ENCODE measurements at places on chromosomes 1 and 21. TPM values are rescaled to one million over a fixed set of nuclear protein-coding genes. Genes with fewer than 3 reads are reported as not detected.

DNA sequence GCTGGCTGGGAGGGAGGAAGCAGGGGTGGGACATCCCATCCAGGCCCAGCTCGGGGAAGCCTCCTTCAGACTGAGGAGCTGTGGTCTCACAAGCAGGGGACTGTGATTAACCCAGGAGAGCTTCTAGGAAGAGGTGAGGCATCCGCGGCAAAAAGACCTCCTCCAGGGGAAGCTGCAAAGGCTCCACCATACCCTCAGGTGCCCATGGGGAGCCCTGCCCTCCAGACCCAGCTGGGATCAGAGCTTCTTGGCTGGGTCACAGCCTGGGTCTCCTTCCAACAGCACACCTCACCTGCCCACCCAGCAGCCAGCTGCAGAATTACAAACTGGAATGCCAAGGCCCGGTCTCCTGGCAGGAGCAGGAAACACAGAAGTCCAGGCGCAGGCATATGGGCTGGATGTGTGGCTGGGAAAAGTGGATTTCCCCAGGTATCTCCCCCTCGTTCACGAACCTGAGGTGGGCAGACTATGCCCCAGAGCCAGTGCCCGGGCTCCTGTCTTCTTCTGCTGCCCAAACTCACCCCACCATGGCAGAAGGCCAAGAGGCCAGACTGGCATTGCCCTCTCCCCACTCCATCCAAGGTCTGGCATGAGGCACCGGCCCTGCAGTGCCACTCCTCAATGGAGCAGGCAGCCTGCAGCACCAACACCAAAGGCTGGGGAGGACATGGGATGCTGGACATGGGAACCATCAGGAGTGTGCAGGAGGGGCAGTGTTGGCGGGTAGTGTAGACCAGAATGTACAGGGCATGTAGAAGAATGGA lies 15.4 kb upstream of the ARF1 start:
- no peaks in the 10 kb centered on the region for H3K36me3 ChIP-seq
- peaks cover 46% of the 10 kb centered on the region for H3K27me3 ChIP-seq
- no peak overlapping the region for H3K4me3 ChIP-seq

- DNase-seq, result no peak
- H3K4me3 ChIP-seq, result no peak overlapping the region
- no peaks in the 10 kb centered on the region for H3K4me1 ChIP-seq
- H3K27me3 ChIP-seq, result no peaks in the 10 kb centered on the region
- H3K36me3 ChIP-seq, result no peaks in the 10 kb centered on the region
- H3K27ac ChIP-seq, result no peak overlapping the region
Observed at GRCh38 chr21:32015461-32016139, 142.8 kb downstream of the HUNK start.

DNA sequence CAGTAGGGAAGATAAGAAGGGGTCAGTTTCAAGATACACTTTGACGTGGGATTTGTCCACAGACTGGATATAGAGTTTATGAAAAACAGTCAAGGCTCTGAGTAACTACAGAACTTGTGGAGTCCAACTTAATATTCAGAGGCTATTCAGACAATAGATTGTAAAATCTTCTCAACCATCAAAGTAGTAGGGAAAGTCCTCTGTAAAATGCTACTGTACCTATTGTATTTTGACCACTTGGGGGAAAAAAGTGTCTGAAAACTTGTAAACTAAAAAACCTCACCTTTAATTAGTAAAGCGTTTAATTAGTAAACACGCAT lies 10.5 kb downstream of the PTP4A2 start:
- no peak for DNase-seq
- no peak overlapping the region for H3K27ac ChIP-seq
- no peak overlapping the region for H3K4me3 ChIP-seq
- H3K36me3 ChIP-seq, result no peaks in the 10 kb centered on the region
- H3K4me1 ChIP-seq, result peaks cover 95% of the 10 kb centered on the region

DNA sequence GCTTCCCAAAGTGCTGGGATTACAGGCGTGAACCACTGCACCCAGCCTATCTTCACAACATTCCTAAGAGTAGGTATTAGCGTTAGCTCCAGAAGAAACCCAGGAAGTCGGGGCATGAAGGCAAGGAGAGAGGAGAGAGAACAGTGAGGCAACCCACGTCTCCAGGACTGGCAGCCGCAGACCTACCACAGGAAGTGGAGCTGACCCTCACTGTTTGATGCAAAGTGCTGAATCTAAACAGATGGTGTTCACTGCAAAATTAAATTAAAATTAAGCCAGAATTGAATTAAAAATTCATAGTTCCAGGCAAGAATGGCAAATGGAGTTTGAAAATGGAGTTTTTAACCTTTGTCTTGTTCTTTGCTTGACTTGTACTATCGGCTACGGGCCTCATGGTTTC lies 6.7 kb downstream of the ECE1 start:
- no peaks in the 10 kb centered on the region for H3K36me3 ChIP-seq
- peaks cover 72% of the 10 kb centered on the region for H3K4me1 ChIP-seq
- peak overlapping the region; percentile 91 for H3K27ac ChIP-seq
- DNase-seq, result no peak
- no peaks in the 10 kb centered on the region for H3K27me3 ChIP-seq

- no peak overlapping the region for H3K4me3 ChIP-seq
- H3K27ac ChIP-seq, result no peak overlapping the region
- no peak for DNase-seq
- no peaks in the 10 kb centered on the region for H3K27me3 ChIP-seq
Observed at GRCh38 chr1:161999301-162000052, 24.2 kb downstream of the OLFML2B start.

DNA sequence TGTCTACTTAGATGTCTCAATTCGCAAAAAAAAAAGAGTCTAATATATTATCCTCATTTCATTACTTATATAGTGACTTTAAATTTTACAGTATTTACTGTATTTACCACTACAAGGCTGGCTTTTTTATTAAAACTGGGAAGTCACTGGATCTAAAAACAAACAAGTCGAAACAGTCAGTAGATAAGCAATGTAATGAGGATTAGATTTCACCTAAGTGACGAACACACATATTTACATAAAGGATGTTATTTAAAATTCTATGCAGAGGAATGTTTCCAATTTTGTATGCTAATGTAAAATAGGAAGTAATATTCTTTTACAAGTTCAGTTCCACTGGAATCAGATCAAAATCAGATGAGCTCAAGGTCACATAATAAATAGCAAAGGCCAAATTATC lies 28.3 kb downstream of the TTC13 start:
- no peak overlapping the region for H3K4me3 ChIP-seq
- no peak overlapping the region for H3K27ac ChIP-seq
- no peaks in the 10 kb centered on the region for H3K36me3 ChIP-seq
- DNase-seq, result no peak
- H3K4me1 ChIP-seq, result no peaks in the 10 kb centered on the region

- no peaks in the 10 kb centered on the region for H3K36me3 ChIP-seq
- H3K4me3 ChIP-seq, result no peak overlapping the region
- H3K27me3 ChIP-seq, result no peaks in the 10 kb centered on the region
- H3K4me1 ChIP-seq, result no peaks in the 10 kb centered on the region
Observed at GRCh38 chr1:187641015-187641414, 812.3 kb downstream of the PLA2G4A start.

GRCh38 chr1:172845371-172845770 lies 186.5 kb downstream of the FASLG start:
- no peaks in the 10 kb centered on the region for H3K4me1 ChIP-seq
- no peaks in the 10 kb centered on the region for H3K36me3 ChIP-seq
- H3K27me3 ChIP-seq, result no peaks in the 10 kb centered on the region
- no peak overlapping the region for H3K4me3 ChIP-seq

GRCh38 chr1:109559995-109560394 lies 11.6 kb downstream of the GNAI3 start:
- DNase-seq, result no peak
- no peaks in the 10 kb centered on the region for H3K36me3 ChIP-seq
- no peak overlapping the region for H3K27ac ChIP-seq
- peaks cover 57% of the 10 kb centered on the region for H3K4me1 ChIP-seq
- H3K27me3 ChIP-seq, result no peaks in the 10 kb centered on the region

GRCh38 chr1:26412180-26412840 lies 1.7 kb downstream of the LIN28A start:
- H3K4me1 ChIP-seq, result no peaks in the 10 kb centered on the region
- H3K27me3 ChIP-seq, result peaks cover 59% of the 10 kb centered on the region
- no peak overlapping the region for H3K4me3 ChIP-seq
- no peak overlapping the region for H3K27ac ChIP-seq

DNA sequence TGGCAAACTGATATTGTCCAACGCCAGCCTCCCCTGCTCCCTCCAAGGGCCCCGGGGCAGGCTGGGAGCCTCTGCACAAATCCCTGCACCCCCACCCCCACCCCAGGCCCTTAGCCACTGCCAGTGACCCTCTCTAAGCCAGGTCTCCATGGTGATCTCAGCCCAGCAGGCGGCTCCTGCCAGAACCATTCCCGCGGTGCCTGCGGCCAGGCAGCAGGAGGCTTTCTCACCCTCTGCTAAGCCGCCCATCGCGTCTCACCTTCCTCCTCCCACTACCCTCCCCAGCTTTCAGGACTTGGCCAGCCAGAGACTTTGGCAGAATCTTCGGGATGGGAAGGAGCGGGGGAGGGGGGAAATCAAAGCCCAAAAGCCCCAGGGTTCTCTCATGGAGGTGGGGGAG lies 46.8 kb upstream of the WASF2 start:
- peak overlapping the region; percentile 35 for H3K27ac ChIP-seq
- peaks cover 49% of the 10 kb centered on the region for H3K4me1 ChIP-seq
- no peaks in the 10 kb centered on the region for H3K36me3 ChIP-seq
- peak; percentile 83 for DNase-seq
- H3K4me3 ChIP-seq, result no peak overlapping the region
- no peaks in the 10 kb centered on the region for H3K27me3 ChIP-seq

DNA sequence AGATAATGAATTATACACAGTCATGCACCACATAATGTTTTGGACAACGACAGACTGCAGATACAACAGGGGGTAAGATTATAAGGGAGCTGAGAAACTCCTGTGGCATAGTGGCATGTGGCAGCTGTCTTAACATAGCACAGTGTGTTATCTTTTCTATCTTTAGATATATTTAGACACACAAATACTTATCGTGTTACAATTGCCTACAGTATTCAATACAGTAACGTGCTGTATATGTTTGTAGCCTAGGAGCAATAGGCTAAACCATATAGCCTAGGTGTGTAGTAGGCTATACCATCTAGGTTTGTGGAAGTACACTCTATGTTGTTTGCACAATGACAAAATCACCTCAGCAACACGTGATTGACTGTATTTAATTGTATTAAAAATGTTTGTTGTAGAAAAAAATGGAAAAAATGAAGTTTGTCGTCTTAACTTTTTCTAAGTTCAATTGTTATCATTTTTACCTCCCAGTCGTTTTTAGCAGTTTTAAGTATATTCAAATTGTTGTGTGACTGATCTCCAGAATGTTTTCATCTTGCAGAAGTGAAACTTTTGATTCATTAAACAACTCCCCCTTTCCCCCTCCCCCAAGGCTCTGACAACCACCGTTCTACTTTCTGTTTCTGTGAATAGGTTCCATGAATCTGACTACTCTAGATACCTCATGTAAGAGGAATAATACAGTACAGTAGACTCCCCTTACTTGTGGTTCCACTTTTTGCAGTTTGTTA lies 351.0 kb upstream of the B3GALT2 start:
- DNase-seq, result peak; percentile 33
- no peaks in the 10 kb centered on the region for H3K36me3 ChIP-seq
- no peaks in the 10 kb centered on the region for H3K4me1 ChIP-seq
- no peak overlapping the region for H3K27ac ChIP-seq

DNA sequence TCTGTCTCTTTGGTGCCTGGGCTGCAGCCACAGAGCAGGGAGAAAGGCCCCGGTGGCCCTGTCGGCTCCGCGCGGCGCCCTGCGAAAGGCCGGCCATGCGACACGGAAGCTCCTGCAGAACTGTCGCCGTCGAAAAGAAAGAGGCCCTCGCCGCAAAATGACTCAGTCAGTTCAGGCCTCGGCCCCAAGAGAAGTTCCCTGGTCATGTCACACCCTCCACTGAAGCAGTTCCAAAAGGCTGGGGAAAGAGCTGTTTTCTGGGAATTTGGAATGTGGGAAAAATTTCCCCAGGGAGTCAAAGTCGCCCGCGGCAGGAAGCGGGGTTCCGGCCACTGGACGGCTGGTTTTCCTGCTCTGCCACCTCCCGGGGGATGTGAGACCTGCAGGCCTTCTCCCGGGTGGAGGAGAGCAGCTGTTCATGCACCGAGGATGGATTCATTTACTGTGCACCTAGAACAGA lies 115.8 kb upstream of the ZNF678 start:
- H3K4me1 ChIP-seq, result no peaks in the 10 kb centered on the region
- peak; percentile 70 for DNase-seq
- no peaks in the 10 kb centered on the region for H3K27me3 ChIP-seq
- H3K27ac ChIP-seq, result no peak overlapping the region
- H3K4me3 ChIP-seq, result no peak overlapping the region

GRCh38 chr1:64231153-64231552 lies 27.7 kb downstream of the UBE2U start:
- no peak overlapping the region for H3K27ac ChIP-seq
- H3K27me3 ChIP-seq, result no peaks in the 10 kb centered on the region
- DNase-seq, result no peak
- no peaks in the 10 kb centered on the region for H3K4me1 ChIP-seq
- H3K4me3 ChIP-seq, result no peak overlapping the region
- no peaks in the 10 kb centered on the region for H3K36me3 ChIP-seq

DNA sequence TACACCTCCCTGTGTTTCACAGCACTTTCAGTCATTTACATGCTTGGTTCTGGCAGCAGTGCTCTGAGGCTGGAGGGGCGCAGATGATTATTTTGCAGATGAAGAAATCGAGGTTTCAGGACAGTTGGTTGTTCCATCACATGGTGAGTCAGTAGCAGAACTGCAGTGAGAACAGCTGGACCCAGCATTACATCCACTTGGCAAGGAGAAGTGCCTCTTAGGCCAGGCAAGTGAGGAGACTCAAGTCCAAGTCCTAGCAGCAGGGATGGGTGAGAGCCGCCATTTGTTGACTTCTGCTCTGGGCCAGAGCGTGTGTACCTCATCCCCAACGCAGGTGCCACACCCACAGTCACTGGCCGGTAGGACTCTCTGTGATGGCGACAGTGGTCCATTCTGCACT lies 26.8 kb upstream of the EPHA8 start:
- H3K27ac ChIP-seq, result no peak overlapping the region
- no peak for DNase-seq
- H3K36me3 ChIP-seq, result no peaks in the 10 kb centered on the region
- H3K4me1 ChIP-seq, result peaks cover 9% of the 10 kb centered on the region
- no peak overlapping the region for H3K4me3 ChIP-seq
- H3K27me3 ChIP-seq, result no peaks in the 10 kb centered on the region

Gene GBP5
- 4.5 TPM for total RNA-seq

Gene REN
- total RNA-seq, result 0.83 TPM

Gene PINK1
- 274 TPM for total RNA-seq

Gene CLDN8
- not detected for total RNA-seq

Gene FCRL5
- total RNA-seq, result not detected

Gene SLFNL1
- total RNA-seq, result 0.18 TPM

Gene TMEM240
- total RNA-seq, result 7.0 TPM

Gene LMOD1
- 58.2 TPM for total RNA-seq

All from adrenal gland (tissue), 19 donors.